ENCODE measurements at places on chromosomes 5 and 9. TPM values are rescaled to one million over a fixed set of nuclear protein-coding genes. Genes with fewer than 3 reads are reported as not detected.

The PKD2L2 gene
- not detected for polyA plus RNA-seq

The NIPAL4 gene
- polyA plus RNA-seq: 0.20 TPM

The FAT2 gene
- 0.01 TPM for polyA plus RNA-seq

The TOR4A gene
- polyA plus RNA-seq: 14.1 TPM

The FCN1 gene
- polyA plus RNA-seq: not detected

The MCC gene
- polyA plus RNA-seq: 17.0 TPM

The BHMT gene
- polyA plus RNA-seq: not detected

The TMEM232 gene
- polyA plus RNA-seq: 0.50 TPM

The LRRC70 gene
- polyA plus RNA-seq: 0.71 TPM

DNA sequence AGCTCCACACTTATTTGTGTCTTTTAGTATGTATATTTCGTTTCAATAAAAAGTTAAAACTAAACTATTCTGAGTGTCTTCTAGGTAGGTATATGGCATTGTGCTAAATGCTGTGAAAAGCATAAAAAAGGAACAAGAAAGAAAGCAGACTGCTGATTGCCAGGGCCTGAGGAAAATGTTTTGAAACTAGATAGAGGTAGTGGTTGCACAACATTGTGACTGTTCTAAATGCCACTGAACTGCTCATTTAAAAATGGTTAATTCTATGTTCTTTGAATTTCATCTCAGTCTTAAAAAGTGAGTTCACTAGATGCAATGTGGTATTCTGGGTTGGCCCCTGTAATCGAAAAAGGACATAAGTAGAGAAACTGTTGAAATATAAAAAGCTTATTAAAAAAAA lies 2.6 kb upstream of the ALAD start:
- DNase-seq: no peak

DNA sequence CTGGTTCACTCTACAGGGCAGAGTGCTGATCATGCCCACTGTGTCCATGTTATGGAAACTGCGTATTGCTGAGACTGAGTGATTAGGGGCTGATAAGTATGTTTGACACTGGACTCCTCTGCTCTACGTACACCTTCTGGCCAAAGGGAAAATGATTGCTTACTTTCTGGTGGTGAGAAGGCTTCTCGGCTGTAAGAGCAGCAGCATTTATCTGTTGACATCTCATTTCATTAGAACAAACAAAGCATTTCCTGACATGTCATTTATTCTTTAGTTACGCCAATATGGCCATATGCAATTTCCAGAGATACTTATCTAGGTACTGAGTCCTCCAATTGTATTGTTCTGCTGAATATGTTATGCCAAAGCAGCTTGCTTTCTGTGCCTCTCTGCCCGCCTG lies 5.6 kb downstream of the FAXDC2 start:
- DNase-seq: no peak

- DNase-seq: no peak
Measured at GRCh38 chr5:103224118-103224893, 34.3 kb upstream of the MACIR start.

- peak; percentile 2 for DNase-seq
Measured at GRCh38 chr9:81964218-81965171, 21.2 kb downstream of the SPATA31D3 start.

DNA sequence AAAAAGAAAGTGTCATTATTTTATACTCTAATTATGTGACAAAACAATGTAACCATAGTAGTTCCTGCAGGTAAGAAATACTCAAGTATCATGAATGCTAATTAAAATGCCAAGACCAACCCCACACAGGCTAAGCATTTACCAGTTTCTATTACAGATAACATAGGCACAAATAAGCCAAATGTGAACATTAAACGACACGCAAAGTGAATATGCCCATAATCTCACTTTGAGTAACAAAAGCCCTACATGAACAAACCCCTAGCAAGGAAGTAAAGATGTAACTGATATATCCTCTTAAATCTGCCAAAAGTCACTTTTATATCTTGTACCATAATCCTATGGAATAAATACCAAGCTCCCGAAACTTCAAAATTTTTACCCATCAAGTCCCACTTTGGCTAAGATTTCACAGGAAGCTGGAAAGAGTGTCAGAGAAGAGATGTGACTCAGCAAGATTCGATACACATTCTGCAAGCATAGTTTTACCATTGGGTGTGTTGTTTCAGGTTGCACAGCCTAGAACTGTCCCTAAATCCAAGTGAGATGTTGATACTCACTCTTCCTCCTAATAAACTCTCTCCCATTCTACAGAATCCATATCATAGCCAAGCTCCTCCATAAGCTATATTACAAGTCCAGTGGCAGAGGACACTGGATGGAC lies 28.8 kb downstream of the TRPM6 start:
- no peak for DNase-seq

- no peak for DNase-seq
Measured at GRCh38 chr5:34857161-34857560, 18.2 kb downstream of the TTC23L start.

- no peak for DNase-seq
Measured at GRCh38 chr5:61435368-61435767, 103.3 kb downstream of the ZSWIM6 start.

Data from AG04450 (cell line).